Erythroblast (primary cell): ENCODE measurements at places on chromosomes 6 and 20.

DNA sequence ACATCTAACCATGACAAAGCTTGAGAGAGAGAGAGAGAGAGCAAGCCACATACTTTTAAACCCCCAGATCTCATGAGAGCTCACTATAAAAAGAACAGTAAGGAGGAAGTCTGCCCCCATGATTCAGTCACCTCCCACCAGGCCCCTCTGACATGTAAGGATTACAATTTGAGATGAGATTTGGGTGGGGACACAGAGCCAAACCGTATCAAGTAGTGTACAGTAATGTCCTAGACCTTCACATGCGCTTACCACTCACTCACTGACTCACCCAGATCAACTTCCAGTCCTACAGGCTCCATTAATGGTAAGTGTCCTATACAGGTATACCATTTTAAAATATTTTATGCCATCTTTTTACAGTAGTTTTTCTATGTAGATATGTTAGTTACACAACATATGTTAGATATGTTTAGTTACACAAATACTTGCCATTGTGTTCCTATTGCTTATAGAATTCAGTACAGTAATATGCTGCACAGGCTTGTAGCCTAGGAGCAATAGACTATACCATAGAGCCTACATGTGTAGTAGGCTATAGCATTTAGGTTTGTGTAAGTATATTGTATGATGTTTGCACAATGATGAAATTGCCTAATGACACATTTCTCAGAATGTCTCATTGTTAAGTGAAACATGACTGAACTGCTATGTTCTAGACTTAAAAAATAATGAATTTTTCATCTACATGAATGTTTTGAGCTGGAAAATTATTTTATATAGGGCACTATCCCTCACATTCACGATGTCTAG is 11.7 kb downstream of the TSPYL1 start:
- no peak for DNase-seq

DNA sequence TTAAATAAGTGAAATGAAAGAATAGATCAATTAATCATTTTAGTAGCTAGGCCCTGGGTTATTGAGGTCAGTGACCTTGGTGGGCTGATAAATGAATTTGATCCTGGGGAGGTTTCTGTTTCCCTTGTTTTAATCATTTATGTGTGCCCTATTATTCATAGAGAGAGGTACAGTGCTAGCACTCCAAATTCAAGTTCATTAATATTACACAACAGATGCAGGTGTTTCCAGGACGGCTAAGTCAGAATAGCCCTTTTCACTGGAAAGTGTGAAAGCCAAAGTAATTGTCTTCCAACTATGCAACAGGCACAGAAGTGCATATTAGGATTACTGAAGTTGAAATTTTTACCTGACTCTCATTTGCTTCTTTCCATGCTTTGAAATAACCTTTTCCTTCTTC is 61.7 kb upstream of the SGK1 start:
- DNase-seq = no peak

DNA sequence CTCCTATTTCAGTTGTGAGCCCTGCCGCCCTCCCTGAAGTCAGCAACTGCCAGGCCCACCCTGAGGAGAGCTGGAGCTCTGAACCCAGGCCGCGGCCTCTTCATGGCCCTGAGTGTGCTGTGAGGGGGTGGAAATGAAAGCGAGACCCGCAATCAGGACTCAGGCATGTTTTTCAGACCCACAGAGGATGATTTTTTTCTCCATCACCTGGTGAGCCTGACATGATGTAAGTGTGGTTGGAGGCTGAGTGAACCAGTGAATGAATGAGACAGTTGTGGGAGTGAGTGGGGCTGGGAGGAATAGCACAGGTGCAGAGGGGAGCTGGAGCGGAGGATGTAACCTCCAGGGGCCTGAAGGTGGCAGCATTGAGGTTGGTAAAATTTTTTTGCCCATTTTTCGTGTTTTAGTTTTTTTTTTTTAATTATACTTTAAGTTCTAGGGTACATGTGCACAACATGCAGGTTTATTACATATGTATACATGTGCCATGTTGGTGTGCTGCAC is 18.3 kb downstream of the RAET1L start:
- peak; percentile 12 for DNase-seq

DNA sequence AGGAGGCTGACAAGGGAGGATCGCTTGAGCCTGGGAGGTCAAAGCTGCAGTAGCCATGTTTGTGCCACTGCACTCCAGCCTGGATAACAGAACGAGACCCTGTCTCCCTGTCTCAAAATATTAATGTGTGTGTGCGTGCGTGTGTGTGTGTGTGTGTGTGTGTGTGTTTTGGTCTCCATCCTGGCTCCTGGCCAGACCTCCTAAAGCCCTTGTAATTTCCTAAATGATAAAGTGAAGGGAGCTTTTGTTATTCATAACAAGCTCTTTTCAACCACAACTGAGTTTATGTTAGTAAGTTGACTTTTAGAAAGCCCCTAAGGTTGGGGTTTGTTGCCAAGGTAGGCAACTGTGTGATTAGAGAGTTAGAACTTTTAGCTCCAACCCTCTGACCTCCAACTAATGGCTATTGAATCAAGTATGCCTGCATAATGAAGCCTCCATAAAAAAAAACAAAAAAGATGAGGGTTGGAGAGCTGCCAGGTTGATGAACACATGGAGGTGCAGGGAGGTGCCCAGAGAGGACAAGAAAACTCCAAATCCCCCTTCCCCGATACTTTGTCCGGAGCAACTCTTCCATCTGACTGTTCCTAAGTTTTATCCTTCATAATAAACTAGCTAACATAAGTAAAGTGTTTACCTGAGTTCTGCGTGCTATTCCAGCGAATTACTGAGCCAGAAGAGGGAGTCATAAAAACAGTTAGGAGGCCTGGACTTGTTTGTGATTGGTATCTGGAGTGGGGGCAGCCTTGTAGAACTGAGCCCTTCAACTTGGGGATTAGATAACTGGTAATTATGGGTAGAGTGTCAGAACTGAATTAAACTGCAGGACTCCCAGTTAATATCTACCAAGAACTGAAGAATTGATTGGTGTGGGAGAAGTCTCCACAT is 5.3 kb upstream of the AIF1 start:
- peak; percentile 43 for DNase-seq

DNA sequence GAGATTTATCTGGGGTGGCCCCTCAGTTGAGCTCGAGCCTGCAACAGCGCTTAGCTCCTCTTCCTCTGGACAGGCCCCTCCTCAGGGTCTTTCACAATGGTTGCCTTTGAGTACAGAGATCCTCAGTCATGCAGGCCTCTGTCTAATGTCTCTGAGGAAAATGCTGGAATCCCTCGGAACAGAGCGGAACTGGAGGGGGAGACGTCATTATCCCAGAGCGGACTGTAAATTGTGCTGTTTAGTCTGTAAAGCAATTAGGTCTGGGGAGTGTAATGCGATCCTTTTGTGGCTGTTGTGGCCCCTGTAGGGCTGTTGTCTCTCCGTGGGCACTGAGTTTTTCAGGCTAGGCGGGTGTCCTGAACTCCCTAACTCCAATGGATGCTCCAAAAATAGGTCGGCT is 15.0 kb upstream of the DAAM2 start:
- DNase-seq = no peak

GRCh38 chr20:39489986-39490560 is 527.9 kb downstream of the DHX35 start:
- no peak for DNase-seq

- peak; percentile 85 for DNase-seq
Measured at GRCh38 chr6:34562861-34563512, 6.9 kb upstream of the SPDEF start.

DNA sequence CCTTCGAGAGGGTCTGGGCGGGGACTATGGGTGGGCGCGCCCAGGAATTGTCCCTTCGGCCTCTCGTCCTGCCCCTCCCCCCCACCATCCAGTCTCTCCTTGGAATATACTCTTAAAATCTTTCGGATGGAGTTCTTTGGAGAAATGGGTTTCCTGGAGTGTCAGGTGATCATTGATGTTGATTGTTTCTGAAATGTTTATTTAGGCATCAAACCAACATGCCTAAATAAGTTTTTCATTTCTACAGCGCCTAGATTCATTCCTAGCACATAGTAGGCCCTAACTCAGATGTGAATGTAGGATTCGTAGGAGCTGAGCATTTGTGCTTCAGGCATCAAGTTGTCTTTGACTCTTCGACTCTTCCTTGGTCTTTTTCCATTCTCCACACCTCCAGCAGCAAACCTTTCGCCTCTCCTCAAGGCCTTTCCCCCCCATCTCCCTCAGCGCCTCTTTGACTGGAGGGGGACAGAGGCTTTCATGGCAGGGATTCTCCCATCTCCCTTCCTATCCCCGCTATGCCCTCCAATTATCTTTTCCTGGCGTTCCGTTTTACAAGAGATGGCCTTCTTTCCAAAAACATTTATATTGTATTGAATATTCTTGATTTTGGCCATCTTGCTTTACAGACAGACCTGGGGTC is 610 bp downstream of the CASP8AP2 start:
- DNase-seq = peak; percentile 35

DNA sequence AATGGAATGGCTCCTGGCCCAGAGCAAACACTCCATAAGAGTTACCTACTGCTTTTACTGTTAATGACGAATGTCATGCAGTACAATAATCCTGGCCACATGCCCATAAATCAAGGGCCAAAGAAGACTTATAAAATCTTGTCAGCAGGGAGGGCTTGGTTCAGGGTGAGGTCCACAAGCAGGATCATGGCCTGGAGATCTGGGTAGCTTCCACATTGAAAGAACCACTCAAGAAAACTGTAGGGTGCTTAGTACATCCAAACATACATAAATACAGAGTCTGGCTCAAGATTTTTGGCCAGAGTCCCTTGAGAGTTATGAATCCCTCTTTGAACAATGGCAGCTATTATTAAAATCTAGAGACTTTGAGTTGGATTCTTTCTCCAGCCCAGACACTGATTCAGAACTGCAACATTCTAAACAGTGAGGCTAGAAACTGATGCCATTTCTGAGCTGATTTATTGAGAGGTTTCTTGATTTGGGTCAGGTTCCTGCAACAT is 188.7 kb downstream of the CDC5L start:
- DNase-seq = no peak

GRCh38 chr6:20879526-20879925 is 345.3 kb downstream of the CDKAL1 start:
- DNase-seq = no peak

DNA sequence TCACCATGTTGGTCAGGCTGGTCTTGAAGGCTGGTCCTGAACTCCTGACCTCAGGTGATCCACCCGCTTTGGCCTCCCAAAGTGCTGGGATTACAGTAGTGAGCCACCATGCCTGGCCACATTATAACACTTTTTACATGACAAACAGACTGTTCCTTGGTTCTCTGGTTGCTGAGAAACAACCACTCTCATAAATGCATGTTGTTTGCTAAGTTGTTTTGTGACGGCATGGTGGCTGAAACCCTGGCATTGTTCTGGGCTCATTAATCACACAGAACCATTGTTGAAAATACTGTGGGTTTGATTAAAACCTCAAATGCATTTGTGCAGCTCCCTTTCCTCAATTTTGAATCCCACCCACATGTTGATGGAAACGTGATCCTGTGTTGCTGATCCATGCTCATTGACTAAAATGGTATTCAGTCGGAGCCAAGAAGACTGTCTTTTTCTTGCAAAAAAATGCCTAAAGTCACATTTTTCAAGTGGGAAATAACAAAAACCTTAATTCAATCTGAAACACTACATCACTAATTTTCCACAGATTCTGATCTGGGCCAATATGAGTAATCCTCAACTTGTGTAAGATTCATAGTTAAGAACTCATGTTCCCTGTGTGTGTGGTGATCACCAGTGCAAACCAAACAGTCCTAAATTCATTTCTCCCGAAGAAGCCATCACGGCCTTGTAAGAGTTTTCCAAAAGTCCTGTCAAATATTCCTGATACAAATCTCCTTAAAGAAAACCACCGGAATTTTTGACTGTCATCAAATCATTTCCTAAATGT is 132.8 kb downstream of the FNDC1 start:
- no peak for DNase-seq

GRCh38 chr6:168885751-168886742 is 367.6 kb downstream of the THBS2 start:
- no peak for DNase-seq

DNA sequence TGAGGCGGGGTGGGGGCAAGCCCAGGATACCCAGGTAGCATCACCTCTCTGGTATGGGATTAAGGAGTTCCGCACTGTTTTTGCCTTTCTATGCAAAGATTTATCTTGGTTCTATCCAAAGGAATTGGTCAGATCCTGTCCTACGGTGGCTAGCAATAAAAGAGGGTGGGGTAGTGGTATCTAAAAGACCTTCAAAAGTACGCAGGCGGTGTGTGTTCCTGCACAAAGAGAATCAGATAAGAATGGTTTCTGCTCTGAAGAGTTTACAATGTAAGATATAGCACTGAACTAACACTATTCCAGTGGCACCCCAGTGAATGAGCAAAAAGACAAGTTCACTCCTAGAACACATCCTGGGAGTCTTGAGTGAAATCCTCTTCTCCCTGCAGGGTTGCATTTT is 6.3 kb downstream of the MRPS18A start:
- peak; percentile 18 for DNase-seq

DNA sequence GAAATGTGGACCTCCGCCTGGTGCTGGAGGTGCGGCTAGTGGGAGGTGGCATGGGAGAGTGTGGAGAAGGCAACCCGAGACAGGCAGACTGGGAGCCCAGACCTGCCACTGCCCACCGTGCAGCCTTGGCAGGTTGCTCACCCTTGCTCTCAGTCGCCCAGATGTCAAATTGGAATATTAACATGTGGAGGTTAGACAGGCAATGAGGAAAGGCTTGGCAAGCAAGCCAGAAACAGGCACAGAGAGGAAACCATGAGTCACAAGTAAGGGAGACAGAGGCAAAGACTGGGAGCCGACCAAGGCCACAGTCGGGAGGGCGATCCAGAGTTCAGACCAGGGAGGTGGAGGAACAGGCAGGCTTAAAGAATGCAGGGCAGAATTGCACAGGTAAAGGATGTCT is 178.2 kb downstream of the FOXC1 start:
- no peak for DNase-seq

- no peak for DNase-seq
Measured at GRCh38 chr20:14556206-14556605, 218.8 kb upstream of the FLRT3 start.

DNA sequence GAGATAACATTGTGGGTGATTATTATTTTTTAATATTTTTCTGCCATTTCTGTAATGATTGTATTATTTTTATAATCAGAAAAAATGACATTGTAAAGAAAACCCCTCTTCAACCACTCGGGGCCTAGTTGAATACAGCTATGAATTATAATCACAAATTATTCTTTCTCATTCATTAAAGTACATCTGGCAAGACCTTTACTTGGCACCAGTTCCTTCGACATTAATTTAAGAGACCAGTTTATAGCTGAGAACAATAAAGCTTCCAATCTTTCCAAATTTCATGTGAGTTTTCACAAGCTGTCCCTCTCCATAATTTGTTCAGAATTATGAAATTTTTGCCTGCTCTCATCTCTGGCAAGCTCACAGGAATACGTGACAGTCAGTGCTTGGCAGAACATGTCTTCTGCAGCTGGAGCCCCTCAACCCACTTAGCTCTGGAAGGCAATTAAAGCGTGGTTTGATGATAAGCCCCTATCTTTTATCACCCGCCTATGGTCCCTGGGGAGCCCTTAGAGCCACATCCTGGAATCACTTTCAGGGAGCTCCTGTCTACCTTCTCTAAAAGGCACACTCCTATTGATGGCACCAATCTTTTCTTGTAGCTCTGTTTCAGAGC is 237.2 kb upstream of the PRND start:
- DNase-seq = no peak
